NCI-H1048 (cell line): ENCODE measurements at places on chromosomes 7 and 10.

DNA sequence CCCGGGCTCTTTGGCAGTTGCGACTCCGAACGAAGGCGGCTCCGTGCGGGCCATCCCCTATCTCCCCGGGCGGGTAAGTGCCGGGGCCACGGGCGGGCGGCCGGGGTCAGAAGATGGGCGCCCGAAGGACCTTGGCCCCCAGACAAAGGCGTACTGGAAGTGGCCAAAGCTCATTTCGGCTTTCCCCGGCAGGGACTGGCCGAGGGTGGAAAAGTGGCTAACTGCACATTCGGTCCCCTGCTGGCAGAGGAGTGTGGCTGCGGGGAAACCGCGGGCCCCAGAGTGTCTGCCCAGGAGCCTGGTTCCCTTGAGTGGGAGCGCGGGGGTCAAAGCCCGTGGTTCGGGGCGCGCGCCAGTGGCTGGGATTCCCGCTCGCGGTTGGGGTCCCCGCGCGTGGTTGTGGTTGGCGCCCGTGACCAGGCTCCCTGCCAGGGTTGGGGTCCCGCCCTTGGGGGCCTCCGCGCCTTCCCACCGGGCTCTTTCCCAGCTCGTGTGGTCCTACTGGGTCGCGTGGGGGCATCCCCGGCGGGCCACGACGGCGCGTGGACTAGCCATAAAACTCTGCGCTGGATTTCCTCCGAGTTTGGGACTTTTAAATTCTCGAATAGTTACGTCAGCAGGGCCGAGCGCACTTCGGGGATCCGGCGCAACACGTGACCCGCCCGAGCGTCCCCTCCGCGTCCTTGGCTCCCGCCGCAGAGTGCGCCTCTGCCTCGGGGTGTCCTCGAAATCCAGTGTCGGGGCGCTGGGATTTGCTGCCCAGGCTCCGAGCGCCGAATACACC, 124.4 kb downstream of the TACC2 start:
- DNase-seq: no peak

DNA sequence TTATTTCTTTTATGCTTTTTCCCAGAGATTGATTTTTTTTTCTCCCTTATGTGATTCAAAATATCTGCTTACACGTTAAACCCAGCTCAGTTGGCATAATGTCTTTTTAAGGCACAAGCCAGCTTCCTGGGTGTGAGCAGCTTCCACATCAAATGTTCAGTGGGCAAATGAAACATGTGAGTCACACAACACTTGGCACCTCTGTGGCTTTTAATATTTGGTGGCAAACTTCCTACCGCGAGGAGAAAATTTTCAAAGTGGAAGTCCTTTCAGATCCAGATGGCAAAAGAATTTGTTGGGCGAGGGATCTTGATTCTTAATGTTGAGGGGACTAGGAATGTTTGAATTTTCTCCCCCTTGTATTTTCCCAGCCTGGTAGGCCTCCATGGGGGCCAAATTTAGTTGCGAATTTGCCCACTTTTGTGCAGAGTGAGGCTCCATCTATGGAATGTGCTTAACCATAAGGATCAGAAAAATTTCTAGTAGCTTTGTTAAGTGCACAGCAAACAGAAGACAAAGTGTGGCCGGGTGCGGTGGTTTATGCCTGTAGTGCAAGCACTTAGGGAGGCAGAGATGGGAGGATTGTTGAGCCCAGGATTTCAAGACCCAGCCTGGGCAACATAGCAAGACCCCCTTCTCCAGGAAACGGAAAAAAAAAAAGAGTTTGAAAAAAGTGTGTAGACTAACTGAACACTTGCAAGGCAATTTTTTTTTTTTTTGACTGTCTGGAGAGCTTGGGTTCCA, 31.0 kb downstream of the CUX1 start:
- no peak for DNase-seq

GRCh38 chr7:42493436-42494198, 256.6 kb upstream of the GLI3 start:
- no peak for DNase-seq

GRCh38 chr10:112260831-112261230, 22.4 kb upstream of the TECTB start:
- no peak for DNase-seq

GRCh38 chr7:123712619-123713018, 36.2 kb downstream of the WASL start:
- DNase-seq: no peak

- DNase-seq: no peak
Observed at GRCh38 chr10:130463876-130464364, 327.7 kb downstream of the GLRX3 start.

GRCh38 chr10:24824124-24824523, 100.4 kb upstream of the ARHGAP21 start:
- DNase-seq: no peak

- no peak for DNase-seq
Observed at GRCh38 chr10:49552277-49552676, 13.4 kb upstream of the ERCC6 start.

GRCh38 chr7:101824440-101824839, 7.0 kb downstream of the CUX1 start:
- no peak for DNase-seq

GRCh38 chr7:138478499-138478908, 18.4 kb downstream of the TRIM24 start:
- no peak for DNase-seq

GRCh38 chr10:118266098-118266748, 75.9 kb downstream of the FAM204A start:
- no peak for DNase-seq

DNA sequence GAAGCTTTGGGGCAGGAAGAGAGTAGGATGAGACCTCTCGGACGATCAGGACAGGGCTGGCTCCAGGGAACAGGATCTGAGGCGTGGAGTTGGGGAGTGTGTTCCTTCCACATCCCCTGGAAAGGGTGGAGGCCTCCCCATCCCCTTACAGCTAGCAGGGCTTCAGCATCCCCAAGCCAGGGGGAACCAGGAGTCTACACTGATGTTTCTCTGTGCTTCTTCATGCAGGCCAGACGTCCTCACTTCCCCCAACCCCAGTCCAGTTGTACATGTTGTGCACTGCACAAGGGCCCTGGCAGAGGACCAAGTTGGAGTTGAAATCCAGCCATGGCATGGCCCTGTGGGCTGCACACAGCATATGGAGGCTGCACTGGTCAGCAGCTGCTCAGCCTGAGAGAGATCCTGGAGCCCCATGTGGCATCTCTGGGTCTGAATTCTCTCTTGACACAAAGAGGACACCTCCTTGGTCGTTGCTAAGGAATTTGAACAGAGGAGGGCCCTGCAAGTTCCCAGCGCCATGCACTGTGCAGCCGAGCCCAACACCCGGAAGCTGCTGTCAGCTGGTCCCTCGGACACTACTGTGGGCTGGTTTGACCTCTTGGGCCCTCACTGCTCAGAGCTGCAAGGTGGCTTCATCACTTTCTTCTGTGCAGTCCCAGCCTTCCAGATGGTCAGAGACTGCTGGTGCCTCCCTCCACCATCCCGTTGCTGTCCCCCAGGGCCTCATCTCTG, 181.1 kb downstream of the DNAJB6 start:
- no peak for DNase-seq

DNA sequence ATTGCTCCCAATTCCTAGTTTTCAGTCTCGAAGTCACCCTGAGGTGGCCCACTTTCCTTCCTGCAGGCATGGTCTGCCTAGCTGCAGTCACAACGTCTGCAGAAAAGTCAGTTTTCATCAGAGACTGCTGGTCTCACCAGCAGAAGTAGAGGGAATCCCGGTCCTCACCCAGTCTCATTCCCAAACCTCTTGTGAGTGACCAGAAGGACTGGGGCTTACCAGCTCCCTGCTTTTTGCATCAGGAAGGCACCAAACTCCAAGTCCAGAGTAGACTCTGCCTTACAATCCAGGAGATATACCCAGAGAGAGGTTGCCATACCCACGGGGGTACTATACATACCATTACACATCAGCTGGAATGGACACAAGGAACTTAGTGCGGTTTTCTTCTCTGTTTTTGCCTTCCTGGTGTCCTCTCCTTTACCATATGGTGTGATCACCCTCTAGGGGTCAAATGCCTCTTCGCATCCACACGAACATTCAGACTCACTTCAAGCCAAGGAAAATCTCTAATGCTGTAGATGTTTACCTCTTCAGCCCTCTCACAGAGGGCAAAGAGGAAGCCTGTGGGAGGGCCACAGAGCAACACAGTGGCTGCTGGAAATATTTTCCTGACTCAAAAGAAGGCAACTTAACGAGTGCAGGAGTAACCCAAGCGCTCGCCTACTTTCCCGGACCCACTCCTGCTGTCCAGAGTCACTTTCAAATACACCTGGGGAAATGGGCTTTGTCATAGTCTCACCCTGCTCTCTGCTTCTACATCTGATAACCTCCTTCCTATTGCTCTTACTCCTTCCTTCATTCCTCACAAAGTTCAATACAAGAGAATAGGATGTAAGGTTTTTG, 220.9 kb downstream of the C7orf25 start:
- DNase-seq: no peak

DNA sequence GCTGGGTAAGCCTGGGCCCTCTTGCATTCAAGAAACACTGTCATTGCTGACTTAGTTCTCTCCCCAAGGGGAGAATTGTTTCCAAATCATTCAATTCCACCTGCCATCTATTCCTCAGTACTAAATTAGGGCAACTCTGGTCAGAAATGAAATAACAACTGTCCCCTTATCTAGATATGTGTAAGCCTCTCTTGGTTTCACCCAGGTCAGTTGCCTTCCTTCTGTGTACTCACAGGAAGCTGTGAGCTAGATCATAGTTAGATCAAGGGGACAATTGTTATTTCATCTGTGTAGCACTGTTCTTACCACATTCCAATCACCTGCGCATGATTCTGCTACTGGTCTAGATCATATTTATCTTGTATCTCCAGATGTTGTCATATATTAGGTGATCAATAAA, 483.0 kb upstream of the SORCS1 start:
- DNase-seq: no peak

GRCh38 chr10:129765664-129766550, 198.2 kb downstream of the EBF3 start:
- DNase-seq: no peak

- no peak for DNase-seq
Observed at GRCh38 chr10:16788125-16788524, 29.1 kb downstream of the RSU1 start.

DNA sequence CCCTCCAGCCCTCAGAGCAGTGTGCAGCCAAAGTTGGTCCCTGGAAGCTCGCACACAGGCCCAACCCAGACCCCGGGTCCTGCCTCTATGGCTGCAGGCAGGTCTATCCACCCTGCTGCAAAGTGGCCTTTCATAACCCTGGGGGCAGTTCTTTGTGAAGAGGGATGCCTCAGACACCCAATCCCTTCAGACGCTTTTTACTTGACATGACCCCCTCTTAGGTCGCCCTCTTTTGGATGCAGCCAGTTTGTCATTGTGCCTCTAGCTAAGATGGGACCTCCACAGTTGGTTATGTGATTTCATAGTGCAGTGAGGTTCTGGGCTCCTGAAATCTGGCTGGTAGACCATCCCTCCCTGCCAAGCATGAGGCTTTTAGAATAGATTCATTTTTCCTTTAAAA, 27.3 kb downstream of the SMKR1 start:
- DNase-seq: no peak

DNA sequence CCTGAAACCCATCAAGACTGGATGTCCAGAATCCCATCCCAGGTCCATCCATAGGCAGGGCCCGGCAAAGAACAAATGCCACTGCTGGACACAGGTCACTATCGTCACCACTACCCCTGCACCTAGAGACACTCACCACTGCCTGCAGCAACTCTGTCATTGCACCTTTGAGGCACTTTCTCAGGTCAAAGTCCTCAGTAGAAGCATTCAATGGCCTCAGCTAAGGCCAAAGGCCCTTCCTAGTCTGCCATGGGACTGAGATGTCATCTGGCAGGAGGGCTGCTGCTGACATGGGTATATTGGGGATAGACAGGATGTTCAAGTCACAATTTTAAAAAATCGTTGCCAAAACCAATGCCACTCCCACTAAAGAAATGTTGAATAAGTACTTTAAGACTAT, 58.7 kb downstream of the GPAM start:
- no peak for DNase-seq

GRCh38 chr7:149237502-149237901, 1.9 kb upstream of the ZNF212 start:
- DNase-seq: no peak

- peak; percentile 24 for DNase-seq
Observed at GRCh38 chr7:157474685-157475084, 137.9 kb downstream of the DNAJB6 start.

DNA sequence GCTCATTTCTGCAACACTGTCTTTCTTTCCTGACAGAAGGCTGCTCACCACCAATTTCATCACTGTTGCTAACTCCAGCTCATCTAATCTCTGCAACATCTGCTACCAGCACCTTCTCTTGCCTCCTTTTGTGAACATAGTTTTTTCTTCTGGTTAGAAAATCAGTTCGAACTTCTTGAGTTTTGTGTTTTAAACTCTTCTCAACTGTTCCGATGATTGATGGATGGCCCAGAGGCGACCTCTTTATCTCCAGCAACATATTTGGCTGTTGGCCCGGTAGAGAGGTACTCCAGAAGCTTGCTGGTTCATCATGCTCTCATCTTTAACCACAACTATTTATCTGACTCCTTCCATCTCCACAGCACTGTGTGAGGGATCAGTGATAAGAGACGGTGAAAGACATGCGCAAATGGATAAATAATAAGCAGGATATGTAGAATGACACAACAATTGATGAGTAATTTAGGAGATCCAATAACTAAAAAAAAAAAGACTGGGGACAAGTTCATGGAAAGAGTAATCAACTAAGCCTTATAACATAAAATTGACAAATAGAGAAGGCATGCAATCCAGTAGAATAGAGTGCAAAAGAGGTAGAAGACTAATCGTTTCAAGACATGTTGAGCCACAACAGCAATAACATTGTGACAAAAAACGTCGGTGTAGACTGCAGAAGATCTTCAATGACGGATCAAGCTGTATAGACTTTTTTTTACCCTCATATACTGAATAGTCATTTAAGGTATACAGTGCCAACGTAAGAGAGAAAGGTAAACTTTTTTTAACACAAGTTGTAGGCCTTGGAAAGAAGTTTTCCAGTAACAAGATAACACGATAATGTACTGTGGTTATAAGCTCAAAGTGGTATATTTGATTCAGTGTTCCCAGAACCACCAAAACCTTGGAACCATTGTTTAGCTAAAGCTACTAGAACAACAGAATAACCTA, 152.2 kb downstream of the CRPPA start:
- DNase-seq: no peak

DNA sequence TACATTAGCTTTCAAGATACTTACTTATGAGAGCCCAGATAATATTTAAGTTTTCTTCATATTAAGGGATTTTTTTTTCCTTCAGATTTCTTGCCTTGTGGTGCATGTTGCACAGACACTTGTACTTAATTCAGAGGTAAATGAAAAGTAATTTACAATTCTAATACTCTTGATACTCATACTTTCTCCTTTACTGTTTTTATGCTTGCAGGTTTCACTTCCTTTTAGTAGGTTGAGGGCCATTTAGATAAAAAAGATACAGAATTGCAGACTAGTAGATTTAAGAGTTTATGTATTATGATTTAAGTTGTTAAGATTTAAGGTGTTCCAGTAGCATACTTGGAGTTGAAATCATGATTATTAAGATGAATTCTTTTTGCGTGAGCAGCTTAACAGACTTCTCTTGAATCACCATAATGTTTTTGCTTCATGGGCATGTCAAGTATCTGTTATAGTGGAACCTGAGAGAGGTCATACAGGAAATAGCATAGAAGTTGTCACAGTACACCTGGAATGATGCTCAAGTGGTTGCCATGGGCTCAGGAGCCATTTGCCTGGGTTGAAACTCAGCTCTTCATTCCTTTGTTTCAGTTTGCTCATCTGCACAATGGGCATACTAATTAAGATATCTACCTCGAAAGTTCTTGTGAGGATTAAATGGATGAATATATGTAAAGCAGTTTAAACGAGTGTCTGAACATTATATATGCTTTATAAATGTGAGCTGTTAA, 174.8 kb upstream of the PRPS1L1 start:
- no peak for DNase-seq
